ENCODE measurements at places on chromosomes 1 and 21.

GRCh38 chr1:84505493-84506001 lies 639 bp upstream of the SPATA1 start:
- ATAC-seq, result peak; percentile 55

DNA sequence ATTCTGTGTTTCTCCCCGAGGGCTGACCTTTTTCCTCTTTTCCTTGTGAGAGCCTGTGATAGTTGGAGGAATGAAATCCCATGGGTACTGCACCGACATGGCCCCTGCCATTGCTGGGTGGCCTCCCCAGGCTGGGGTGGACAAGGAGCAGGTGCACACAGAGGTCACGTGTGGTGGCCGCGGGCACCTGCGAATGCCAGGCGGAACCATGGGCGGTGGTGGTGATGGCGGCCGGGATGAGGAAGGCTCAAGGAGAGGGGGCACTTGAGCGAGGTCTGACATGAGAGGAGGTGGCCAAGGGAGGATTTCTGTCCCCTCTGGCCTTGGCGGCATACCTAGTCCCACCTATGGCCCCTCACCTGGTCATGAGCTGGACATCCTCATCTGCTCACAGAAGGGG lies 69.6 kb downstream of the AJAP1 start:
- no peak for ATAC-seq

DNA sequence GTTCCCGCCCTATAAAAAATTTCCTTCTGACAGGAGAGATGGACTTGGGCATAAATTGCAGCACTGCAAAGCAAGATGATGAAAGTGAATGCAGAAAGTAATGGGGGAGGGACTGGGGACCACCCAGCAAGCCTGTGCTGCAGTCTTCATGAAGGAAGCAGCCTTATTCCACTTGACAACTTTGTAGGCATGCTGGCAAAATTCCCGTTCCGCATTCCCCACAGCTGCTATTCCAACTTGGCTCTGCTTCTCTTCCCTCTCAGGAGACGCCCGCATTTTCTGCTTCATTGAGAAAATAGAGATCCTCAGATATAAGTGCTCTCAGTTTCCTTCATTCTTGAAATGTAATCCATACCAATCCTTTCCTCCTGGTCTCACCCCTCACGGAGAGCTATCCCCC lies 2.4 kb downstream of the HMGB4 start:
- no peak for ATAC-seq

GRCh38 chr1:159091180-159091560 lies 14.6 kb upstream of the AIM2 start:
- ATAC-seq, result peak; percentile 81

DNA sequence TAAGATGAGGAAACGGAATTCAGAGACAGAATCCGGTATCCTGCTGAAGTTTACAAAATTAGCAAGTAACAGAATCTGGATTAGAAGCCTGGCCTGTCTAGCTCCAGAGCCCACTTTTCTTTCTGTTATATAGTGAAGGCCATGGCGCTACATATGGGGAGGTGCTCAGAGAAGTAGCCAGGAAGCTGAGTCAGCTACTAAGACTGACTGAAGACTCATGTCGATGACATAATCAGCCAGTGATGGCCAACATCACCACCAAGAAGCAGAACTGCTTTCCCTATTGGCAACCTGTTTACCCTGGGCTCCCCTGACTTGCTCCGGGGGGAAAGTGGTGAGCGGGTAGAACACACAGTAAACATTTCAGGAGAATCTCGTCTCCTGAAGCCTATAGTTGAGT lies 18.8 kb downstream of the LRRC52 start:
- ATAC-seq, result no peak

GRCh38 chr1:38082769-38083263 lies 36.2 kb upstream of the POU3F1 start:
- ATAC-seq, result peak; percentile 75

GRCh38 chr1:42742141-42742540 lies 2.1 kb upstream of the CLDN19 start:
- ATAC-seq, result no peak

DNA sequence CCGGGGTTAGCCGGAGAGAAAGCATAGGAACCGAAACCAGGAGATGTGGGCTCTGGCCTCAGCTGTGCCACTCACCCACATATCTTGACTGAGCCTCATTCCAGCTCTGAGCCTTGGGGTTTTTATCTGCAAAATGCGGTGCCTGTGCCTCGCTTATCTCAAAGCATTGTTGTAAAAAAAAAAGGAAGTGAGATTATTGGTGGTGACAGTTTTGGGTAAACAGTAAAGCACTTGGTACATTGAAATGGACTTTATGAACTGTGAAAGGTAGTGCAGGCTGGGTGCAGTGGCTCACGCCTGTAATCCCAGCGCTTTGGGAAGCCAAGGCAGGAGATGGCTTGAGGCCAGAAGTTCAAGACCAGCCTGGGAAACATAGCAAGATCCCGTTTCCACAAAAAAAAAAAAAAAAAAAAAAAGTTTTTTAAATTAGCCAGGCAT lies 3.8 kb downstream of the PTAFR start:
- ATAC-seq, result peak; percentile 26

- peak; percentile 64 for ATAC-seq
These were observed 511 bp upstream of the SNX27 start for GRCh38 chr1:151611288-151611790.

GRCh38 chr1:63522891-63523728 lies at the start of the genes EFCAB7 and ITGB3BP:
Gene EFCAB7, plus strand, starts transcription at chr1:63523525. Its CDS starts 2,048 bp downstream, at chr1:63525573.
Gene ITGB3BP, minus strand, starts transcription at chr1:63523225. Its CDS starts 92 bp downstream, at chr1:63523133.
- ATAC-seq, result peak; percentile 98

- peak; percentile 52 for ATAC-seq
These were observed 40.2 kb downstream of the FOXD2 start for GRCh38 chr1:47478090-47478489.

- ATAC-seq, result peak; percentile 3
These were observed 823 bp downstream of the ENAH start for GRCh38 chr1:225651872-225652728.

- ATAC-seq, result no peak
These were observed 21.8 kb downstream of the PTPRC start for GRCh38 chr1:198660341-198661261.

- no peak for ATAC-seq
These were observed 244.2 kb upstream of the JUN start for GRCh38 chr1:59028048-59028447.

- ATAC-seq, result no peak
These were observed 259.8 kb downstream of the LMO4 start for GRCh38 chr1:87588495-87588894.

GRCh38 chr1:17052641-17053040 lies 1.2 kb downstream of the SDHB start:
- ATAC-seq, result no peak

GRCh38 chr1:64624218-64624713 lies 120.6 kb upstream of the RAVER2 start:
- no peak for ATAC-seq

DNA sequence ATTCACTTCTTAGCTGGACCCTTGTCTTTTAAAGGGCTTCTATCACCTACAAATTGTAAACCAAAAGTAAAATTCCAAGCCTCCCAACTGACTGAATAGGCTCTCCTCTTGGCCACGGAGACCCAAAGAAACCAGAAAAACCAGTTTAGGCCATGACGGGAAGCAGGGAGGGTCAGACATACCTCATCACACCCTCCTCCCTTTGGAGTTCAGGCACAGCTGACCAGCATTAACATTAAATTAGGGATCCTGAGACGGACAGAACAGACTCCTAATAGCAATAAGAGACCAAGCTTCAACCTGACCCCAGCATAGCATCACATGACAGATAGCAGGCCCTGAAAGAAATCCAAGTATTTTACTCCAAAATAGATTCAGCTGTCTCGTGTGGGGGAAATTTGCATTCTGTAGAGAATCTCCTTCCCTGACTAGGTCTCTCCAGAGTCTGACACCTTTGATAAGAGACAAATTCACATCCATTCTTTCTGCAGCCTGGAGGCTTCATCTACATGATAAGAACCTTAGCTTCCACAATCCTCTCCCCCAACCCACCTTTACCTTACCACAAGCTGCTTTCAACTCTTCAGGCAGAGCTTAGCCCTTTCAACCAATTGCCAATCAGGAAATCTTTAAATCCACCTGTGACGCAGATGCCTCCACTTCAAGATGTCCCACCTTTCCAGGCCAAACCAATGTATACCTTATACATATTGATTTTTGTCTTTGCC lies 177.1 kb upstream of the RAB4A start:
- peak; percentile 94 for ATAC-seq

DNA sequence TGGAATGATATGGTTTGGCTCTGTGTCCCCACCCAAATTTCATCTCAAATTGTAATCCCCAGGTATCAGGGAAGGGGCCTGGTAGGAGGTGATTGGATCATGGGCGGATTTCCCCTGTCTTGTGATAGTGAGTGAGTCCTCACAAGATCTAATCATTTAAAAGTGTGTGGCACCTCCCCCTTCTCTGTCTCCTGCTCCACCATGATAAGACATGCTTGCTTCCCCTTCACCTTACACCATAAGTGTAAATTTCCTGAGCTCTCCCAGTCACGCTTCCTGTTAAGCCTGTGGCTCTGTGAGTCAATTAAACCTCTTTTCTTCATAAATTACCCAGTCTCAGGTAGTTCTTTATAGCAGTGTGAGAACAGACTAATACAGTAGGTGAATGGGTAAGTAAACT lies 109.3 kb downstream of the DMRTB1 start:
- no peak for ATAC-seq

GRCh38 chr1:162704673-162705424 lies 72.6 kb downstream of the DDR2 start:
- no peak for ATAC-seq

GRCh38 chr21:17758683-17759082 lies 60.5 kb downstream of the C21orf91 start:
- ATAC-seq, result no peak

GRCh38 chr1:3711780-3712451 lies 40.3 kb upstream of the CCDC27 start:
- ATAC-seq, result peak; percentile 28

- no peak for ATAC-seq
These were observed 16.8 kb downstream of the CR2 start for GRCh38 chr1:207470927-207471326.

DNA sequence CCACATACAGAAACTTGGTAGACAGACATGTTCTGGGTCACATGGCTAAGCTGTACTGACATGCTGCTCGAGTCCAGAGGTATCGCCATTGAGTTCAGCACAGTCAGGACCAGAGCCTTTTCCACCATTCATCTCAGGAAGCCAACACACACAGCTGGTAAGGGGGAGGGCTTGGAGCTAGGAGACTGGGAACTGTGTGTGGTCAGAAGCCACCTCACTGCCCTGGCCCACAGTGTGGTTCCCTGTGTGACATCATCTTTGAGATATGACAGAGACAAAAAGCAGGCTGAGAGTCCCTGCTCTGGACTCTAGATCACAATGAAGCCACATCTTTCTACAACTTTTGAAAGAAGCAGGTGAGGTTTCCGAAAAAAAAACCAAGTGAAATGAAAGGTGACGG lies 107.2 kb downstream of the SIM2 start:
- peak; percentile 32 for ATAC-seq

- ATAC-seq, result no peak
These were observed 1.3 kb upstream of the DNAJC16 start for GRCh38 chr1:15525050-15526020.

DNA sequence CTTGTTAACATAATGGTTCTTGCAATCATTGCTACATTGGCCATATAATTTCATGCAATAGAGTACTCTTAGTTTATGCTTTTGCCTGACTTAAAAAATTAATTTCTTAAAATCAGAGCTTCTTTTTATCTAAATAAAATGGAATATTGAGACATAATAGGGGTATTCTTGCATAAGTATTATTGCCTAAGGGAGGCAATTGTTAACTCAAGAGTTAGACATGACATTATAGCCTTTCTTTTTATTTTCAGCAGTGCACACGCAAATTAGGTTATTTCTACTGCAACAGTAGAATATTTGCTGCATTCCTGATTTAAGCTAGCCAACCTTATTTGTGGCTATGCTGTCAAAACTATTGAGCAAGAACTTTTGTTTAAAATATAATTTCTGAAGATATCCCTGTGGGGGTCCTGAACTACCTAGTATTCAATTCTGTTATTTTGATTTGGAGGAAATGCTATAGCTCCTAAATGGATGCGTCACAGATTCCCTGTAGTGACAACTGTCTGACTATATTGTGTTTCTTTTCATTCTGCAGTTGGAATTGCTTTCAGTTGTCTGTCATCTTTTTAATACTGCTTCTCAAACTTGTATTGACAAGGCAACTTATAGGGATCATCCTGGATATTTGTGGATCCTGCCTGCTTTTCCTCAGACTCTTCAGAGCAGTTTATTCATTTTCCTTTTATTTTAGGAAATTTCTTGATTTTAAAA lies 211.0 kb downstream of the PATJ start:
- ATAC-seq, result no peak

DNA sequence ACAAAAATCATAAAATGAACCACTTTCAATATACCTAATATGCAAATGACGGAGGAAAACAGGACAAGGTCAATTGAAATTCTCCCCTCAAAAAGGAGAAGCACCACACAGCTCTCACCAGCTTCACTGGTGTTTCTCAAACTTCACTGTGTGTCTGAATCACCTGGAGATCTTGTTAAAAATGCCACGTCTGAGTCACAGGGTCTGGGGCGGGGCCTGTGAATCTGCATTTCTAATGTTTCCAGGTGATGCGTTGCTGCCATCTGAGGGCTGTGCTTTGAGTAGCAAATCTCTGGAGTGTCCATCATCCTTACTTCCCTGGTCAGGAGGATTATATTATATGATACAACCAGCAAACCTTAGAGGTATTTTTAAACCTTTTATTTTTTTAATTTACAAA lies 9.0 kb downstream of the CLDN19 start:
- peak; percentile 60 for ATAC-seq

DNA sequence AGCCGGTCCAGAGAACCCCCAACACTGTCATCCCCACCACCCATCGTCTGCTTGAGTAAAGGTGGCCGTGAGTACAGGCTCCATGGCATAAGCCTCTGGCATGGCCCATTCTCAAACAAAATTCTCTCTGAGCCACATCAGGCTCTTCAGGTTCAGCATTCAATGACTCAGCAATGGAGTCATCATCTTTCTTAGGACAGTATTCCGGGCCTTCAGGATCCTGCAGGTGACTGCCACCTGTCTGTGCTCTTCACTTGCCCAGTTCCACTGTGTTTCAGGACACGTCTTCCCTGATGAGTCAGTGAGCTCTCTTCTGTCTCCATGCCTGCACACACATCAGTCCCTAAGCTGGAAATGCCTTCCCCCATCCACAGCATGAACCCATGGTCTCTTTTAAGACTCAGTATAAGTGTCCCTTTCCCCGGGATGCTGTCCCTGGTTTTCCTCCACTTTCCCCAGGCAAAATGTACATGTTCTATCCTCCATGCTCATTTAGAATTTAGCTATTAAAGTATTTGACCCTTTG lies 81.1 kb upstream of the FGGY start:
- peak; percentile 98 for ATAC-seq

DNA sequence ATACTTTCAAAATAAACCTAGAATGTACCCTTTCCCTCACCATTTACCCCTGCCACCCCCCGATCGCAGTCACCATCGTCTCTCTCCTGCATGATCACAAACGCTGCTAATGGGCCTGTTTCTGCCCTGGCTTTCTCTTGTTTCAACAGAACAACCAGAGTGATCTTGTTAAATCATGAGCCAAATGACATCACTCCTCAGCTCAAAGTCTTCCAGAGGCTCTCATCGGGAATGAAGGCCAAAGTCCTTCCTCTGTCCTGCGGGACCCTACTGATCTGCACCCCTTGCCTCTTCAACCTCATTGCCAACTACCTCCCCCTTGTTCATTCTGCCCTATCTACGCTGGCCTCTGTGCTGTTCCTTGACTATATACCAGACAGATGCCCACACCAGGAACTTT lies 39.4 kb upstream of the PTGFRN start:
- ATAC-seq, result no peak

GRCh38 chr1:86753700-86754099 lies 49.3 kb downstream of the SH3GLB1 start:
- no peak for ATAC-seq
